Fibroblast of skin of scalp (primary cell): ENCODE measurements at places on chromosomes 1 and 21.

GRCh38 chr1:10943991-10944730 is 68.3 kb upstream of the TARDBP start:
- peak; percentile 14 for DNase-seq

DNA sequence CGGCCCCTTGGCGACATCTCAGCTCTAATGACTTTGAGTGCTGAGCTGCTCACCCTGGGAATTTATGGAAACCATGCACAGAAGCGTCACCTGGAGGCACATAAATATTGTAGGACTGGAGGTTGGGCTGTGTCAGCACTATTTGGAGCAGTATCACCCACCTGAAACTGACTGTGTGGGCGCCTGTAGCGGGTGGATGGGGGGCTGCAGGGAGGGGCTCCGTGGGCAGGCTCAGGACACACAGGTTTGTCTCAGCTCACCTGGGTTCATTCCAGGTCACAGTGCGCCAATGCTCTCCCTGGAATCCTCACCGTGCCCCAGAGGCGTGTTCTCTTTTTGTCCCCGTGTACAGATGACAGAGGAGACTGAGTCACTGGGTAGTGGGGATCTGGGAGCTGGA is 74.8 kb upstream of the ACTL8 start:
- no peak for DNase-seq

GRCh38 chr1:214319938-214320337 is 39.0 kb downstream of the SMYD2 start:
- no peak for DNase-seq

- no peak for DNase-seq
Observed at GRCh38 chr1:53350853-53351767, 23.2 kb upstream of the LRP8 start.

- no peak for DNase-seq
Observed at GRCh38 chr1:75742047-75742625, 17.6 kb downstream of the ACADM start.

GRCh38 chr1:7121622-7121988 is 336.4 kb downstream of the CAMTA1 start:
- DNase-seq = no peak

DNA sequence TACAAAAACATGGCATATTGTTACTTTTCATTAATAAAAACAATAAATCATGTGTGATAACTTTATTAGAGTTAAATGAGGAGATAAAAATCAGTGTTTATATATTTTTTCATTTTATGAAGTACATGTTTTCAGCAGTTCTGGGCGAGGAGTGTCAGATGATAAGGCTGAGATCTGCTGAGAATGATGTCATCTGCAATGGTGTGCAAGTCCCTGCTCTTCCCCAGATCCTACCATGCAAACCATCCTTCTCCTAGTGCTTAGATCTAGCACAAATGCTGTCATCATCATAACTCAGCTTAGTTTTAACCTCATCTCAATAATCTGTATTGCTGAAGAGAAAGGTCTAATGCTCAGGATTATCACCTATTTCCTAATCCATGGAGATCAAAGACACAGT is 214.4 kb upstream of the DAB1 start:
- no peak for DNase-seq

DNA sequence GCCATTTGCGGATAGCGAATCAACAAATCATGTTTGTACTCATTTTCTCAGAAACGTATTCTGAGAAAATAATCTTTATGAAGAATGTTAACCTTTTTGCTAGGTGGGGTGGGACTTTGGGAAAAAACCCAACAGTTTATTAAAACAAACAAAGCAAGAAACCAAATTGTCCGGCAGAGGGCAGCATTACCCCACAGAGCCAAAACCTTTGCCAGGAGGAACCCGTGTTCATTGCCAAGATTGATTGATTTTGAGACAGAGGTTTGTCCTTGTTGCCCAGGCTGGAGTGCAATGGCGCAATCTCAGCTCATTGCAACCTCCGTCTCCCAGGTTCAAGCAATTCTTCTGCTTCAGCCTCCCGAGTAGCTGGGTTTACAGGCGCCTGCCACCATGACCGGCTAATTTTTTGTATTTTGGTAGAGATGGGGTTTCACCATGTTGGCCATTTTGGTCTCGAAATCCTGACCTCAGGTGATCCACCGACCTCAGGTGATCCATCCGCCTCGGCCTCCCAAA is 70.8 kb upstream of the RHOU start:
- DNase-seq = peak; percentile 67

GRCh38 chr1:30225357-30225756 is 498.0 kb downstream of the MATN1 start:
- no peak for DNase-seq

- DNase-seq = no peak
Observed at GRCh38 chr21:26238646-26239045, 68.1 kb upstream of the APP start.

DNA sequence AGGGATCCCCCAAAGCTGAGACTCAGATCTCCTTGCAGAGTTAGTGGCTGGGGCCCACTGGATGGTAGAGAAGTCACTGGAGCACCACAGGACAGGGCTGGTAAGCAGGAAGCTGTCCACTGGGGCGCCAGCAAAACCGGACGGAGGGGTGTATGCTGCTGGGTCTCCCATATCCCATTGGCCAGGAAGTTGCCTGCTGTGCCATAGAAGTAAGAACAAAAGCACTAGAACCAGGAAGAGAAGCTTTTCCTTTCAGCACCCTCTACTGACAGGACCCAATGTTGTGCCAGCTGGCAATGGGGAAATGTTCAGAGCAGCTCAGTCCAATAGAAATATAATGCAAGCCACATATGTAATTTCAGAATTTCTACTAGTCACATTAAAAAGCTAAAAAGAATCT is 146.6 kb downstream of the SPATA46 start:
- DNase-seq = peak; percentile 34

- DNase-seq = no peak
Observed at GRCh38 chr1:232130815-232131480, 499.0 kb downstream of the SIPA1L2 start.

GRCh38 chr1:63645317-63645716 is 52.1 kb downstream of the PGM1 start:
- peak; percentile 64 for DNase-seq

GRCh38 chr1:2350911-2351655 is 40.3 kb downstream of the MORN1 start:
- DNase-seq = no peak

GRCh38 chr1:43708002-43708410 is 670 bp downstream of the ST3GAL3 start:
- peak; percentile 22 for DNase-seq

DNA sequence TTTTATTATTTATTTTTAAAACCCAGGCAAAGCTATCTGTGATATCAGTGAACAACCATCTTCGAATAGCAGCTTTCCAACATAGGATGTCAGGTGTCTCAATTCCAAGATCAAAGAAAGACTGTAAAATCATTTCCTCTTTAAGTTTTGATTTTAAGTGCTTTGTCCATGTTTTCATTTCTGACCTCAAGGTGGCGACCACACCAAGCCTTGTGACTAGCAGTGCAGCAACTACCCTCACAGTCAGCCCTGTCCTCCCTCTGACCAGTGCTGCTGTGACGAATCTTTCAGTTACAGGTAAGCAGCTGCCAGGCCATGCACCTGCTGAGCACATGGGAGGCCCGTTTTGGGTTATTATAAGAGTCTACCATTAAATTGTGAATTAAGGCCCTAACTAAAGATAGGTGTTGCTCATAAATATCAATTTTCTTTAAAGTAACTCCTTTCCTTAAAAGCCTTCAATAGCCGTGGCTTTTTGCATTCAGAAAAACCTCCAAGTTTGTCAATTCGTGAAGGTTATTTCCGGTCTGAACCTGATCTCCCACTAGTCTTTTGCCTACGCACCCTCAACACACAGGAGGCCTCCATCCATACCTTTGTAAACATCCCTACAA is 117.0 kb downstream of the CD247 start:
- peak; percentile 31 for DNase-seq

- DNase-seq = no peak
Observed at GRCh38 chr1:2284932-2285331, 56.8 kb downstream of the SKI start.

GRCh38 chr1:248841702-248842395 is 3.8 kb downstream of the ZNF672 start:
- peak; percentile 75 for DNase-seq

DNA sequence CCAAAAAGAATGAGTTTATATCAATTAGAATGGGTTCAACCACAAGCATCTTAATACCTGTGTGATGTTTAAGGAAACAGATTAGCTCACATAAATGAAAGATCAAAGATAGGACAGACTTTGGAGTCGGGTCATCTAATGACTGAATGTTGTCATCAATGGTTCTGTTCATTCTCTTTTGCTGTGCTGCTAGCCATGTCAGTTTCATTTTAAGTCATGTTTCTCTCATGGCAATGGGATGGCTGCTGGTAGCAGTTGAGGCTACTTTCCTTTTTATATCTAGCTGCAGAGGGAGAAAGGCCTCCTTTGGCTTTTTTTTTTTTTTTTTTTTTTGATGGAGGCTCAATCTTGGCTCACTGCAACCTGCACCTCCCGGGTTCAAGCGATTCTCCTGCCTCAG is 86.9 kb upstream of the SPAG17 start:
- DNase-seq = no peak

DNA sequence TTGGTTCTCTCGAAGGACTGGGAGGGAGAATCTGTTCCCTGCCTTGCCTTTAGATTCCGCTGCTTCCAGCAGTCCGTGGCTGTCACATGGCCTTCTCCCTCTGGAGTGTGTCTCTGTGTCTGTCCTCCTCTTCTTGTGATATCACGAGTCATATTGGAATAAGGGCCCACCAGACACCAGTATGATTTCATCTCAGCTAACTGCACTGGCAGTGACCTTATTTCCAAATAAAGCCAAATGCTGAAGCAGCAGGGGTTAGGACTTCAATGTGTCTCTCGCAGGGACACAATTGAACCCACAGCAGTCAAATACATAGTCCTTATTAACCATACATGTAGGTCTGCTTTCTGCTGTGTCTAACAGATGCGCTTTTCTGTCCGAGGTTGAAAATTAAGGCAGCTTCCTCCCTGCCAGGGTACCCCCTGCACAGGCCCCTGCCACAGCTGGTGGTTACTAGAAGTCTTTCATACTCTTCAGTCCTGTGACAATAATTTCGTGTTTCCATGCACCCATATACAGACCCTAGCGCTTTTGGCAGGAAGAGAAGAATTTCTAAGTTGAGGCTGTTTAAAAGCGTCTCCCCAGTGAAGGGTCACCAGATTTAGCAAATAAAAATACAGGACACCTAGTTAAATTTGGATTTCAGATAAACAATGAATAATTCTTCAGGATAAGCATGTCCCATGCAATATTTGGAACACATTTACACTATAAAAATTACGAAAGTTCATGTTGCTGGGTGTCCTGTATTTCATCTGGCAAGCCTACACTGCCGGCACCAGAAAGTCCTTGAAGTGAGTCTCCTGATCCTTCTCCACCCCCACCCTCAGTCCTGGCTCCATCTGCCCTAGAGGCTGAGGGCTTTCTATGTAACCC is 182.1 kb downstream of the ETS2 start:
- peak; percentile 60 for DNase-seq

GRCh38 chr1:71269179-71269578 is 188.3 kb upstream of the ZRANB2 start:
- DNase-seq = no peak

DNA sequence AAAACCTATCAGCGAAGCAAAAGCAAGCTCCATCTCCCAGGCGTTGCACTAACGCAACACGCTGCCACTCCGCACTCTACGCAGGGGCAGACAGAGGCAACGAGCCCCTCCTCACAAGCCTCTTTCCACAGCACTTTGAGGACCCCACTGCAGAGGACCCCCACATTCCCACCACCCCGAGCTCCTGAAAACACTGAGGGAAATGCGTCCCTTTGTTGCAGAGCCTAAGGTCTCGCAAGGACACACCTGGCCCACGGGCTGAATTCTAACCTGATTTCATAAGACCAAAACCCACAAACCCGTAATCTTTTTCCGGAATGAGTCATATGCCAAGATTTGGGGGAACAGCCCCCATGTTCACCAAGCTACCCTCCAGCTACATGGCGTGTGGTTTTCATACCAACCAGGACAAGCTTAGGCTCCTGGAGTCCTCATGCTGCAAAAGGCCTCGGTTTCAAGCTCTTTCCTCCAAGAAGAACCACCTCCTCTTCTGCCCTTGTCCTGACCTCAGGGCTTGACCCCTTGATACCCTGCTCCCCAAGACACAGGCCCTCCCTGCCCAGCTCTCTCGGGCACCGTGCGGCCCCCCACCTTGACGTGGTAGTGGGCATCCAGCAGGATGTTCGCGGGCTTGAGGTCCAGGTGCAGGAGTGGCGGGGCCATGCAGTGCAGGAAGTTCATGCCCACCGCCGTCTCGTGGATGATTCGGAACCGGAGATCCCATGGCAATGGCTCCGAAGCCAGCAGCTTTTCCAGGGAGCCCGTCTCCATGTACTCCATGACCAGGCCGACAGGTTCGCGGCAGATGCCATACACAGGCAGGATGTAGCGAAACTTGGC is 10.7 kb downstream of the RIPK4 start:
- no peak for DNase-seq

- no peak for DNase-seq
Observed at GRCh38 chr1:9250411-9251381, 16.1 kb downstream of the H6PD start.

DNA sequence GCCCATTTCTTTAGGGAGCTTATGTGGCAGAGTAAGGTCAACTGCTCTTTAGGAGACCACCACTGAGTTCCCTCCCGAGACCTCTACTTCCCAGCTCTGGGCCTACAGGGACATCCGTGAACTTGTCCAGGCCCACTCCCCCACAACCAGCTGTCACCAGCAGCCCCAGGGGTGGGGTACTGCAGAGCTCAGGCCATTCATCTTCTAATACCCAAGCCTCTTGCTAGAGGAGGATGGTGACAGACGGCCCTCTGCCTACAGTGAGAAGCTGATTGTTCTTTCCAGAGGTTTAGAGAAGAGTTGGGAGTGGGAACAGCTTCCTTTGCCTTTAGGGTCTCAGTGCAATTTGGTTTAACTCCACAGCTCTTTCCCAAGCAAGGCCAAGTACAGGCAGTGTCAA is 33.2 kb upstream of the ARTN start:
- DNase-seq = no peak

- DNase-seq = no peak
Observed at GRCh38 chr1:235867903-235868469, 1.3 kb upstream of the LYST start.

GRCh38 chr1:42943166-42943565 is 15.5 kb downstream of the SLC2A1 start:
- DNase-seq = no peak

DNA sequence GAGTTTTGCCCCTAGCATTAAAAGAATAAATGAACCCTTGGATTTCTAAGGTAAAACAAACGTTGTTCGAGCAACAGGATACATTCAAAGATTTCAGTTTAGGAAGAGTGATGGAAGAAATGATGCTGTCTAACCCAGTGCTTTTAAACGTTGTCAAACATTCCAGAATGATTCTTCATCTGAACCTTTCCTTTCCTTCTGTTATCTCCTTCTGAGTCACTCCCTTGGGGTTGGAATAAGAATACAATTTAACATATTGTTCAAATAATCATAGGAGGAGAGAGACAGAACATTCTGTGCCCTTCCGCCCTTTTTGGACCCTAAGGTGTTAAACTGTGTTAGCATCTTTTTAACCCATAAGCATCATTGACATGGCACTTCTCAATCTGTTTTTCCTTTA is 61.1 kb upstream of the RCOR3 start:
- DNase-seq = peak; percentile 36

GRCh38 chr1:183003203-183003602 is 20.0 kb upstream of the LAMC1 start:
- DNase-seq = no peak

- peak; percentile 7 for DNase-seq
Observed at GRCh38 chr1:162329826-162330225, 46.8 kb downstream of the SPATA46 start.

GRCh38 chr1:219269171-219269570 is 95.5 kb downstream of the LYPLAL1 start:
- DNase-seq = no peak

GRCh38 chr1:106937104-106937503 is 119.4 kb upstream of the PRMT6 start:
- peak; percentile 96 for DNase-seq
